ENCODE measurements at places on chromosomes 3 and 15.

GRCh38 chr3:50612234-50612882, 784 bp upstream of the CISH start:
- DNase-seq, result no peak

- DNase-seq, result no peak
These were observed 353.8 kb downstream of the NAALADL2 start for GRCh38 chr3:175212896-175213295.

DNA sequence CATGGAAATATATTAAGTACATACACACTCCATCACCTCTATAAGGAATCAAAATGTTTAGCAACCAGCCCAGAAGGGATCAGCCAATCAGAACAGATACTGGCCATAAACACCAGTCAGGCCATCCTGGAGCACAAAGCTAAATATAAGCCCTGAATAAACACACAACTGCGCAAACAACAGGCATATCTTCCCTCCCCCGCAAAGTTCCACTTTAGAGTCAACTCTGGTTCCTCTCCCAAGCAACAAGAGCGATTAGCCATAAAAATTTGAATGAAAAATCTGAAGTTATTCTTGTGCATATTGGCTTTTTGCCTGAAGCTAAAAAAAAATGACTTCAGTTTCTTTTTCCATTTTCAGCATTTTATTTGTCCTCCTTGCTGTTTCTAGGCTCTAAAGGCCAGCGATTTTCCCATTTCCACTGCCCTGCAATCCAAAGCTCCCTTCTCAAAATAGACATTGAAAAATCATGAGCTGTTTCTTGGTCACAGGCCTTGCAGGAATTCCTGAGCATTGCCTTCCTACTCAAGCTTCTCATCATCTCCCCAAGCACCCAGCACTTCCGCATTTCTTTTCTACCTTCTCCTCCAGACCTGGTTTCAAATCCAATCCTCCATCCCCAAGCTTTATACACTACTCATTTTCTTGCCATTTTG, 247.9 kb downstream of the ZMAT3 start:
- DNase-seq, result no peak

DNA sequence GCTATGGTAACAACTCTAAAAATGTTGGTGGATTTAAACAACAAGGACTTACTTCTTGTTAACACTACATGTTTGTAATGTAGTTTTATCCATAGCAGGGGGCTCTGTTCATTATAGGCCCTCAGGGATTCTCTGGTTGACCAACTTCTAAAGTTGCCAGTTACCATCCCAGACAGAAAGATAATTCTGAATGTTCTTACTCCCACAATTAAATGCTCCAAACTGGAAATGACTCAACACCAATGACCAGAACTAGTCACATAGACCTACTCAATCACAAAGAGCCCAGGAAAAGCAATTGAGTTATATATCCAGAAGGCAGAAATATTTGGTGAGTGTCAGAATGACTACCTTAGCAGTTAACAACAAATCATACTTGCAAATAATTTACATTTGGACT, 199.3 kb upstream of the UMPS start:
- DNase-seq, result no peak
